ENCODE measurements at places on chromosomes 2 and 18.

DNA sequence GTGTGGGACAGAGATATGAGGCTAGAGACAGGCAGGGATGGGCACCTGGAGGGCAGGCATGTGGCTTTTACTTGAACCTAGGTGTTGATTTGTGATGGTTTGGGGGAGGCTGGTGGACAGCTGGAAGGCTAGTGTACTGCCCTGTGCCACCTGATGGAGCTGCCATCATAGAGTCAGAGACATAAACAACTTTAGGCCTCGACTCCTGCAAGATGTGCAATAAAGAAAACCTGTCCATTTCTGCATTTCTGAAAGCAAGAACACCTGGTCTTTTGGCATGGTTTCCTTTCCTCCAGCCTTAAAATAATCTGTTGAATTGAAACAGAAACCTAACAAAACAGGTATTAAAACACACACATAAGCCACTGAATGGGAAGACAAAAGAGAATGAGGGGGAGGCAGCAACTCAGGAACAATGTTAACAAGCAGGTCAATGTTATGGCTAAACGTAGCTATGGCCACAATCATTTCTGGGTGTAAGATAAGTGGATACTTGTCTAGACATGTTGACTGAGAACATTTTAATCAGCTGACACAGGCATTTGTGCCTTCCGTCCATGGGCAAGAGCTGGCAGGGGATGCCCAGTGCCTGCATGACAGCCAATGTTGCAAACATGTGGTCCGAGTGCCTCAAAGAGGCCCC is 87.8 kb downstream of the KCTD1 start:
- DNase-seq: peak; percentile 15

GRCh38 chr2:78011251-78011650 is 489.1 kb upstream of the LRRTM4 start:
- no peak for DNase-seq

- peak; percentile 88 for DNase-seq
These were observed 78.2 kb downstream of the TCF4 start for GRCh38 chr18:55509631-55510324.

- no peak for DNase-seq
These were observed 18.8 kb downstream of the GMCL1 start for GRCh38 chr2:69848186-69848790.

GRCh38 chr18:3183103-3183717 is 36.6 kb downstream of the MYOM1 start:
- no peak for DNase-seq

DNA sequence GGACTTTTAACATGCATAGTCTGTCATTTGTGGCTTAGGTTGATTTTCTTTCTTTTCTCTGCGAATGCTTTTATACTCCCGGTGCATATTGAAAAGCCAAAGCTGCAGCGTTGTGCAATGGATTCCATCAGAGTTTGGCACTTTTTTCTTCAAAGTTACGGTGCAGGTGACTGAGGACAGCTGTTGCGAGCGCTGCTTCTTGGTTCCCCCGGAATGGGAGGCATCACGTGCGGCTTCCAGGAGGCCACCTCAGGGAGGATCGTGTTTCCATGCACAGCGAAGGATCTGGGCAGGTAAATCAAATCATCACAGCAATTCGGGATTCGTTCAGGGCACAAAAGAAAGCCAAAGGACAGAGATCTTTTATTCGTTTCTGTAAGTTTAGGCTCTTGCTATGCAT is 109.6 kb upstream of the ALKAL2 start:
- no peak for DNase-seq

- peak; percentile 27 for DNase-seq
These were observed 27.5 kb upstream of the CD28 start for GRCh38 chr2:203678971-203679370.

- DNase-seq: no peak
These were observed 133.5 kb upstream of the CDCA7 start for GRCh38 chr2:173221132-173221695.

GRCh38 chr2:46334389-46335271 is 37.4 kb downstream of the EPAS1 start:
- peak; percentile 77 for DNase-seq

DNA sequence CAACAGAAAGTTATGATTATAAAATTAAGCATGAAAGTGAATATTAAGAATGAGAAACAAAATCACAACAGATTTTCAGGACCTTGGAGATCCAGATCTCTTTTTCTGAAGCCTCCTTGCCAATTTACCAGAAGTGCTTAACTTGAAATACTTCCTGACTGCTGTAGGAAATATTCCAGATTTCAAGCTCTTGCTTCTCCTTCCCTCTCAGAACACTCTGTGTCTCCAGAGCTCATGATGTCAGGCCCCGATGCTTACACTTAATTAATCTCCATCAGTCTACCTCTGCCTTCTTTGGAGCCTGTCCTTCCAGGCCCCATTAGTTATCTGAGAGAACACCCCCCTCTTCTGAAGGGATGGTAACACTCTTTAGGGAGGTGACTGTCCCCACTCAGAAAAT is 20.7 kb upstream of the NT5C1B start:
- no peak for DNase-seq

DNA sequence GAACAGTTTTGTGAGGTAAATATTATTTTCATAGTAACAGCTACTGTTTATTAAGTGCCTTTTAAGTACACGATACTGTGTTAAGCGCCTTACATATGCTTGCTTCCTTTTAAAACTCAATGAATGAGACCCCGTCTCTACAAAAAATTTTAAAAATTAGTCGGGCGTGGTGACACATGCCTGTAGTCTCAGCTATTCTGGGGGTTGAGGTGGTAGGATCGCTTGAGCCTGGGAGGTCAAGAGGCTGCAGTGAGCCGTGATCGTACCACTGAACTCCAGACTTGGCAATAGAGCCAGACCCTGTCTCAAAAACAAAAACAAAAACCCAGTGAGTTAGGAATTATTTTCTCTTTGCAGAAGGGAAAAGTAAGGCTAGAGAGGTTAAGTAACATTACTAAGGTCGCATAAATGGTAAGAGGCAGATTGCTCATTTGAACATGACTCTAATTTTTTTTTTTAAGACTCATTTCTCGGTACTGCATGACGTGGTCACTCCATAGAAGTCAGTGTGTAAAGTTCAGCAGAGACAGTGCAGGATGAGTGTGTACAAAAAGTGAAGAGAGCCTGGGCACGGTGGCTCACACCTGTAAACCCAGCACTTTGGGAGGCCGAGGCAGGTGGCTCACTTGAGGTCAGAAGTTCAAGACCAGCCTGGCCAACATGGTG is 1.1 kb downstream of the METAP1D start:
- no peak for DNase-seq

- peak; percentile 70 for DNase-seq
These were observed 289.2 kb downstream of the TNS1 start for GRCh38 chr2:217713395-217714286.

GRCh38 chr18:74006143-74006542 is 141.5 kb downstream of the FBXO15 start:
- no peak for DNase-seq

DNA sequence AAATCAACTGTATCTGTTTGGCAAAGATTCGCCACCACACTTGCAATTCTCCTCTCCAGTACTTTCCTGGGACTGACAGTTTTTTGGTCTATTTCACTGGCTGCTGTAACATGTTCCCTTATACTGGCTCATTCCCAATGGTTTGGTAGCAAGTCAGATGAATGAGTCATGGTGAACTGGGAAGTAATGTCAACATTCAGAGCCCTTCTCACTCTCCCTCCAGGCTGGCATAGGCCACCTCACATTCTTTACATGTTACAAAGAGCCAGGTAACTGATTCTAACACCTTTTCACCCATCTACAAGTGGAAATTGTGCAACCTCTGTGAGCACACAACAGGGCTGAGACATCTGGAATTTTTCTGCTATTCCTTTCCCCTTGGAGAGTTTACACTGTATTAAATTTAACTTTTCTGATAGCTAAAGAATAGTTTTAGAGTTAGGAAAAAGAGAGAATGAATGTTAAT is 111.3 kb upstream of the TLK1 start:
- DNase-seq: peak; percentile 82

GRCh38 chr2:61704364-61704763 is 149.5 kb downstream of the FAM161A start:
- no peak for DNase-seq

GRCh38 chr2:56444339-56444738 is 260.5 kb downstream of the CCDC85A start:
- DNase-seq: peak; percentile 30

DNA sequence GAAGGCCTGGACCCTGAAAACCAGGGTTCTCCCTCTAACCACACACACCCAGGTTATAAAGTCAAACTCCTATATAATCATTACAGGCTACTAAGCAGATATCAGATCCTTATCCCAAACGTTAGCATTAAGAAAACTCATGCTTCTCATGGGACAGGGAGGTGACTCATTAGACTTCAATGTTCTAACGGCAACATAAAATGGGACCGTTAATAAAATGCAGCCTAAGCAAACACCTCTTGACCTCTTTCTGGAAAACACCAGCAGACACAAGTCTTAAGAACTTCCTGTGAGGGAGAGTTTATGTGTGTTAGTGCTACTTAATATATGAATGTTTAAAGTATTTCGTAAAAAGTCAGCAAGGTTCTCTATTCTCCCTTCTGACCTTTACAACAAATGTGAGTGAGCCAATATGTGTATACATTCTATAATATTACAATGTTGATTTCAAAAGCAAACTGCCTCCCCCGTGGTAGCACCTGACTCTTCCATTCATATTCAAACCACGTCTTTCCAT is 31.7 kb downstream of the LPIN2 start:
- peak; percentile 97 for DNase-seq

DNA sequence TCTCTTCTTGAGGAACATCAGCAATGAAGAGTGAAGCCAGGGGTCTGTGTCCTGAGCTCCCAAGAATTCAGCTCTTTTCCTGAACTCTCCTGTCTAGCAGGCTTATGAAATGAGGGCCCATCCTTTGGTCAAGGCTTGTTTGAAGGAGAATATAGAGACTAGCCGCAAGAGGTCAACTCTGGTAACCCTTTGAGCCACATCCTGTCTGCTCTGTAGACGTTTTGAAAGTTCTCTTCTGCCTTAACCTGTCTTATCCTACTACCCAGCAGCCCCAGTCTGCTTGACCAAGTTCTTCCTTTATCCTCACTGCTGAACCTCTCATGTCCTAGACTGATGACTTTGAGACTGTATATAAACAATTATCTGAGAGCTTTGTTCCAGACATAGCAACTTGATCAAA is 5.4 kb downstream of the SEMA4F start:
- no peak for DNase-seq

GRCh38 chr18:74524097-74524496 is 10.2 kb upstream of the CNDP1 start:
- peak; percentile 59 for DNase-seq

GRCh38 chr18:52845036-52845435 is 505.0 kb downstream of the DCC start:
- DNase-seq: no peak

DNA sequence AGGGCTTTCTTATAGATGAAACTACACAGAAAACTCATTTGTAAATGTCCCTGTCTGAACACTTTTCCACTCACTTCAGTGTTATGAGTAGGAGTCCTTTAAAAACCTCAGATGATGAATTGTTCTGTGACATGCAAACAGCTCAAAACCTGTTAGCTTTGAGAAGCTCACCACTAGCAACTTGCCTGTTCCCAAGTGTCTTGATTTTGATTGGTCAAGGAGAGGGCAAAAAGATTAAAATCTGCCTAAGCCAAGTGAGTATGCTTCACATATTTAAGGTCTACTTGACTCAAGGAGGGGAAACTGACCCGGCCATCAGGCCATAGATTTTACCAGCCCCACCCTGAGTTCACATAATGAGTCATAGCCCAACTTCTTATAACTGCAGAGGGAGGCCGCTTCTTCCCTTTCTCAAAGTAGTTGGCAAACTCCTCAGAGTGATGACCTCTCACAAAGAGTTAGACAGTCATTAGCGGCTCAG is 45.2 kb upstream of the MEIS1 start:
- no peak for DNase-seq

GRCh38 chr2:31286230-31286629 is 52.3 kb downstream of the EHD3 start:
- no peak for DNase-seq

GRCh38 chr18:21678859-21679258 is 25.7 kb downstream of the ABHD3 start:
- DNase-seq: peak; percentile 8

DNA sequence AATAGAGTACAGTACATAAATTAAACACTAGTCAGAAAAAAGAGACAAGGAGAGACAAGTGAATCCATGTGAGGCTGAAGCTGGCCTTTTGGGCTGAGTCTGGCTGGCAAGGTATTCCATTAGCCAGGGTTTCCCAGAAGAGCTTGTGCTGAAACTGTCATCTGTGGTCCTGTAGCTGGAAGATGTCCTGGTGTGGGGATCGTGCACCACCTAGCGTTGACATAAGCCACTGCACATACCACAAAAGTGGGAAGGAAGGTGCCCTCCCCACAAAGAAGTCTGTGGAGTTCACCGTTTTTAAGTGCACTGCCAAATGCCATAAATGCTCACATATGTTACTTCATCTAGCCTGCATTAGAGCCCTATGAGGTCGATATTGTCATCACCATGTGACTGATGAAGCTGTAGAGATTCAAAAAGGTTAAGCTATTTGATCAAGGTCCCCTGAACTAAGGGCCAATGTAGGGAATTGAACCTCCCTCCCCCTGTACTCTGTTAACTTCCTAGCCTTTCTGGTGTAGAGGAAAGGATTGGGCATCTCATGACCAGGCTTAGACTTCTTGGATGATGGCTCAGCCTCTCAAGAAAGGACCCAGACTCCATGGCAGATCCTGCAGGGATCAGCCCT is 31.9 kb upstream of the GALNT14 start:
- DNase-seq: peak; percentile 77

GRCh38 chr18:56112984-56113383 is 525.0 kb upstream of the TCF4 start:
- no peak for DNase-seq

DNA sequence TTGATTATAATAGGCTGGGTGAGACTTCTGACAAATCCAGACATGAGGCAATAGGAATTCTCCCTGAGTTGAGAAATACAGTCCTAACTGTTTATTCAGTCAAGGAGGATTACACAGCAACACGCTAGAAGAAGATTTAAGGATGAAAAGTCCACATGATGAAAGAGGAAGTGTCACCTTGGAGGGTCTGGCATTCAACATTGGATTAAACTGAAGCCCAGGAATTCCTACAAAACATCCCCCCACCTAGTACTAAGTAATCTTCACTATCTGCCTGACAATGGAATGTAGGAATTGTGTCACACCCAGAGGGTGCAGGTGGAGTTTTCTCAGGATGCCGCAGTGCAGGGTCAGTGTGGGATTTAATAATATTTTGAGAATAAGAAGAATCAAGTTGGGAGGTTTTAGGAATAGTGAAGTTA is 142.4 kb downstream of the SOCS6 start:
- no peak for DNase-seq

DNA sequence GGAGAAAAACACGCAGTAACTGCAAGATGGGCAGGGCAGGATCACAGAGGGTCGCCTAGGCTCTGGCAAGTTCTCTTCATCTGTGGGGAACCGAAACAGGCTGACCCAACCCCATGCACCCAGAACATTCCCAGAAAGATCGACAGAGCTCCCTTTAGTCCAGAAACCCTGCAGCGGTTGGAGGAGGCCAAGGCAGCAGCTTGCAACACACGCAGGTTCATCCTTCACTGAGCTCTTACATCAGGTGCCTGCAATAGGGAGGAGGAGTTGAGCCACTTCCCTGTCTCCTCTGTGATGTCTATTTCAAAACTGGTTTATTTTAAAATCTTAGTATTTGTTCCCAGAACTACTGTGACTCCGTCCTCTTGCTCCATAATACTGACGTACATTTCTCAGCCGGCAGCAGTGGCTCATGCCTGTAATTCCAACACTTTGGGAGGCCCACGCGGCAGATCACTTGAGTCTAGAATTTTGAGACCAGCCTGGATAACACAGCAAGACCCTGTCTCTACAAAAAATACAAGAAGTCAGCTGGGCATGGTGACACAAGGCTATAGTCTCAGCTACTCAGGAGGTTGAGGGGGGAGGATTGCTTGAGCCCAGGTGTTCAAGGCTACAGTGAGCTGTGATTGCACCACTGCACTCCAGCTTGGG is 11.5 kb upstream of the SLC11A1 start:
- DNase-seq: no peak
